ENCODE measurements at places on chromosomes 3 and 15.

GRCh38 chr3:157463816-157464215 is 27.2 kb downstream of the PTX3 start:
- DNase-seq, result no peak

- no peak for DNase-seq
Measured at GRCh38 chr3:9241956-9242355, 7.5 kb downstream of the SRGAP3 start.

- no peak for DNase-seq
Measured at GRCh38 chr3:114827495-114827894, 319.6 kb downstream of the ZBTB20 start.

DNA sequence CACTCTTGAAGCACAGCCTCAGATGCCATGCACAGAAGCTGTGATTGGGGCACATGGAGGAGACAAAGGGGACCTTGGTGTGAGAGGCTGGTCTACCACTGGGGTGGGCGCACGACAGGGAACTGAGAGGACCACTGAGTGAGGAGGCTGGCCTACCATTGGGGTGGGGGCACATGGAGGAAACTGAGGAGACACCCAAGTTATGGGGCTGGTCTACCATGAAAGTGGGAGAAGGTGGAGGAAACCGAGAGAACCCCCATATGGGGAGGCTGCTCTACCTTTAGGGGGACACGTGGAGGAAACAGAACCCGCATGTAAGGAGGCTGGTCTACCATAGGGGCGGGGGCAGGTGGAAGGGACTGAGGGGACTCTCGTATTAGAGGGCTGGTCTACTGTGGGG is 153.4 kb downstream of the FBLN2 start:
- DNase-seq, result no peak

- no peak for DNase-seq
Measured at GRCh38 chr15:66251790-66252684, 1.5 kb downstream of the MEGF11 start.

DNA sequence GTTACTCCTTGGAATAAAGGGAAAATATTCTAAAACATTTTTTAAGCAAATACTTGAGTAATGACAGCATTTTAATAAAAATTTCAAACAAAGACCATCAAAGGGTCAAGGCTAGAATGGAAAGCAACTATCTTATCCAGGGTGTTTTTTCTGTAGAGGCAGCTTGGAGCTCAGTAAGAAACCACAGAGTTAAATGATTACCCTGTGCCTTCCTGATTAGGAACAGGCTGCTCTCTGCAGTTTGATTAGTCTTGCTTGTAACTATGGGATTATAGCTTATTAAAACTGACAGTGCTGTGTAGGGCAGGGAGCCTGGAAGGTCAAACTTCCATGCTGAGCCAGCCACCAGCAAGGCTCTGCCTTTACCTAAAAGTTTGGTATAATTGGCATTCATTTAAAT is 33.1 kb downstream of the QTRT2 start:
- no peak for DNase-seq
